ENCODE measurements at places on chromosomes 1 and 21. TPM values are rescaled to one million over a fixed set of nuclear protein-coding genes. Genes with fewer than 3 reads are reported as not detected.

The C1orf174 gene
- total RNA-seq = 18.3 TPM

The ARV1 gene
- total RNA-seq = 9.1 TPM

The MYOC gene
- total RNA-seq = 0.92 TPM

The PCSK9 gene
- total RNA-seq = 1.3 TPM

The SLC45A1 gene
- total RNA-seq = 3.2 TPM

The SIPA1L2 gene
- total RNA-seq = 71.3 TPM

The OR2T29 gene
- not detected for total RNA-seq

The CD5L gene
- not detected for total RNA-seq

The WNT3A gene
- total RNA-seq = 1.6 TPM

The SLC39A1 gene
- 59.3 TPM for total RNA-seq

The ASCL5 gene
- not detected for total RNA-seq
